Astrocyte (in vitro differentiated cells and primary cell): ENCODE measurements at places on chromosomes 2 and 18. TPM values are rescaled to one million over a fixed set of nuclear protein-coding genes. Genes with fewer than 3 reads are reported as not detected.

DNA sequence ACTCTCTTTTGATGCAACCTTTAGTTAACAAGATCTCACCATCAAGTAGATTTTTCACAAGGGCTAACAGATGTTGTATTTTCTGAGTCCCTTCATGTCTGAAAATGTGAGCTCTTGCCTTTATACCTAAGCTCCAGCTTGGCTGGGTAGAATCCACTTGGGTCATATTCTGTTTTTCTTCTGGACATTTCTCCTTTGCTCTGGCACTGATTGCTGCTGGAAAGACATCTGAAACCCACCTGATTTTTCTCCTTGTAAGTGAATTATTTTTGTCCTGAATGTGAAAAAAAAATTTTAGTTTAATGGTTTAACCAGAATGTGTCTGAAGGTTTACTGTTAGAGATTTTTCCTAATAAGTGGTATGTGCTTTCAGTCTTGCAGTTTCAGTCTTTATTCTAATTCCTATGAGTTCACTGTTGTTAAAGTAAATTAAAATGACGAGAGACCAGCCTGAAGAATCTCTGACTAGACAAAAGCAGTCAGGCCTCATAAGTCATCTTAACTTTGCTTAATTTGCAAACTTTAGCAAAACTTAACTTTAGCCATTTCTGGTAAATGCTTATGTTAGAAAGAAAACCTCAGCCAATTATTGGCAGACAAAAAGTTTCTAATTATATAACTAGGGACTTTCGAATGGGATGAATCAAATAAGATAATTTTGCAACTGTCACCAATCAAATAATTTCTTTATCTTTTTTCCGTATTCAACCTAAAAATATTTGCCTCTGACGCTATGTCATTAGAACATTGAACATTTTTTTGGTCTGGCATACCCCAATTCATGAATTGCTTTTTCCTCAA is 70.8 kb downstream of the ACAA2 start:
- no peak overlapping the region for H3K4me3 ChIP-seq
- no peaks in the 10 kb centered on the region for H3K36me3 ChIP-seq
- H3K4me1 ChIP-seq: no peaks in the 10 kb centered on the region

DNA sequence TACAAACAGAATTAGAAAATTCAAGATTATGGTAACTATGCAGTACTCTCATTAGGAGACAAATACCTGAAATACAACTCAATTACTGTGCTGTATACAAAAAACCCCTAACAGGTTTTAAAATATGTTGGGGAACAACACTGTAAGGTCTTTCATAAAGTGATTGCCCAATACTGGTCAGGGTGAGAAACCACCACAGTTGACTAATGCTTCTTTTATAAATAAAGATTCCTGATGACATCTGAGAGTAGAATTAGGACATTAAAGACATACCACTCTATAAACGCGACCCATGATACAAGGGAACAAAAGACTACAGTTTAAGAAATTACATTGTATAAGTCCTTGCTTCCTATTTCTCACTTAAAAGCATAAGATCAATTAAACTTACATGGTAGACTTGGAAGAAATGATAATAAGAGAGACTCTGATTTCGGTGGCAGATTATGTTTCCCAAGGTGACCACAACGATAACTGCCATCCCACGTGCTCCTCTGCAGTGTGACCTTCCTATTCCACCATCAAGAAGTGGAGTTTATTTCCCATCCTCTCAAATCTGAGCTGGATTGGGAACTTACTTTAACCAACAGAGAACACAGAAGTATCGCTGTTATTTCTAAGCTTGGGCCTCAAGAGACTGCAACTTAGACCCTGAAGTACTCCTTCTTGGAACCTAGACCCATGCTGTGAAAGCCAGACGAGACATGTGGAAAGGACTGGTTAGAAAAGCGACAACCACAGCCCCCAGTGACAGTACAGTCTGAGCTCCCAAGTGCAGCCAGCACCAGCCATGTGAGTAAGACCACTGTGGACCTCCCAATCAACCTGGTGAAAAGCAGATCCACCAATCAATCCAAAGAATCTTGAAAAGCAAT is 52.3 kb downstream of the ZNF521 start:
- H3K4me3 ChIP-seq: no peak overlapping the region
- H3K27me3 ChIP-seq: no peaks in the 10 kb centered on the region
- H3K36me3 ChIP-seq: no peaks in the 10 kb centered on the region
- peaks cover 17% of the 10 kb centered on the region for H3K4me1 ChIP-seq
- peak overlapping the region; percentile 70 for H3K27ac ChIP-seq
- DNase-seq: peak; percentile 63

The GAREM2 gene
- 2.2 and 4.2 TPM in 2 replicates for total RNA-seq

The USP34 gene
- total RNA-seq: 92.6 and 99.9 TPM in 2 replicates

The ACTR3 gene
- total RNA-seq: 488 and 495 TPM in 2 replicates
